NCI-H460 (cell line): ENCODE measurements at places on chromosomes 11 and 22. TPM values are rescaled to one million over a fixed set of nuclear protein-coding genes. Genes with fewer than 3 reads are reported as not detected.

The UBQLN3 gene
- total RNA-seq, result not detected in 2 replicates

The ENTHD1 gene
- total RNA-seq, result not detected in 2 replicates

The CASP5 gene
- total RNA-seq, result 0.10 and 0.55 TPM in 2 replicates

The IGLL5 gene
- not detected in 2 replicates for total RNA-seq

The APOBEC3B gene
- 3.6 and 5.1 TPM in 2 replicates for total RNA-seq

The LDLRAD3 gene
- 10.7 and 11.0 TPM in 2 replicates for total RNA-seq

GRCh38 chr11:30351061-30351460, 28.2 kb downstream of the ARL14EP start:
- DNase-seq, result no peak

GRCh38 chr11:2458321-2458720, 13.5 kb downstream of the KCNQ1 start:
- DNase-seq, result no peak

- no peak for DNase-seq
These were observed 280.7 kb upstream of the CADM1 start for GRCh38 chr11:115784796-115785521.
